Stimulated activated CD8-positive, alpha-beta memory T cell treated with anti-CD3 and anti-CD28 coated beads, Interleukin-7, amount 100 ng/mL, for 1 hour (primary cell): ENCODE measurements at places on chromosomes 5 and 9.

GRCh38 chr9:137320555-137321384 is 18.7 kb upstream of the NRARP start:
- no peak for DNase-seq

DNA sequence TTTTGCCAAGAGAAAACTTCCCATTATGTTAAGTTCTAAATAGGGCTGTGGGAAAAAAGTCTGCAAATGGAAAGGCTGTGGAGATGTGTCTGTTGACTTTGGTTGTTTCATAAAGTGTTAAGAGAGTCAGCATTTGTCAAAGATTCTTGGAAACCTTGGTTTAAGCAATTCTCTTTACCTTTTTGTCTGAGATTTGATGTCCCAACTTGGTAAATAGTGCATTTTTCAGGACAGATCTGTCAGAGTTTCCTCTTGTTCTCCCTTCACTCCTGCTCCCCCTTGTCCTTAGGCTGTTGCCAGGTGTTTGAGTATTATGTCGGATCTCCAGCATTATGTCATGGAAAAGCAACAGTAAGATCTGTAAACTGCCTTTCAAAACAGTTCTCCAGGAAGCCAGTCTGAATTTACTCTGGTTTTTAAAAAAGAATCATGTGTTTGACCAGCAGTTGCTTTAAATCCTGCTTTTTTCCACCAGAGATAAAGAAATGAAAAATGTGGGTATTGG is 79.1 kb upstream of the ADAMTSL1 start:
- no peak for DNase-seq

DNA sequence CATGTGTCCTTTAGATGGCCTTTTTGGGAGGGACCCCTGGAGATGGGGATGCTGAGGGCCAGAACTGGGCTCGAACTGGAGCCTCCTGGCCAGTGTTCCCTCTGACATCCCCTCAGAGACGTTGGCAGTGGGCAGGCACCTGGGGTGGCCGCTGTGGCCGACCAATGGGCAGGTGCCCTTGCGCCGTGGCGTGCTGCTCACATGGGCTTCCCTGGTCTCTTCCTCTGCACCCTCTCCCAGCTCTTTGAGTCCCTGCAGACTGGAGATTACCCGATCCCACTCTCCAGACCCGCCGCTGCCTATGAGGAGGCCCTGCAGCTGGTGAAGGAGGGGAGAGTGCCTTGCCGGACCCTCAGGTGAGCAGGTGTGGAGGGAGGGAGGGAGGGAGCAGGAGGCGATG is 19.9 kb upstream of the DOLPP1 start:
- no peak for DNase-seq

GRCh38 chr9:17589771-17590170 is 10.9 kb downstream of the SH3GL2 start:
- DNase-seq = no peak

DNA sequence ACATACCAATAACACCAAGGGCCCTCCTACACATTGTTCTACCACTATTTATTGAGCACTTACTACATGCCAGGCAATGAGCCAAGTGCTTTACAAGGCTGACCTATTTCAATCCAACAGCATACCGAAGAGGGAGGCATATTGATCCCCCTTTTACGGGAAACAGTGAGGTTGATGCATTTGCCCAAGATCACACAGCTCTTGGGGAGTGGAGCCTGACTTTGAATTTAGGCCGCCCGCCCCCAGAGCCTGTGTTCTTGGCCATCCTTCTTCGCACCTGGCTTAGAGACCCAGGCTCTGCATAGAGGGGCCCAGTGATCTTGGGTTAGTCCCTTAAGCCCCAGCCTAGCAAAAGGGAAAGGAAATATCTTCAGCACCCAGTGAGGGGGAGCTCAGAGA is 158.1 kb upstream of the IER5L start:
- no peak for DNase-seq

DNA sequence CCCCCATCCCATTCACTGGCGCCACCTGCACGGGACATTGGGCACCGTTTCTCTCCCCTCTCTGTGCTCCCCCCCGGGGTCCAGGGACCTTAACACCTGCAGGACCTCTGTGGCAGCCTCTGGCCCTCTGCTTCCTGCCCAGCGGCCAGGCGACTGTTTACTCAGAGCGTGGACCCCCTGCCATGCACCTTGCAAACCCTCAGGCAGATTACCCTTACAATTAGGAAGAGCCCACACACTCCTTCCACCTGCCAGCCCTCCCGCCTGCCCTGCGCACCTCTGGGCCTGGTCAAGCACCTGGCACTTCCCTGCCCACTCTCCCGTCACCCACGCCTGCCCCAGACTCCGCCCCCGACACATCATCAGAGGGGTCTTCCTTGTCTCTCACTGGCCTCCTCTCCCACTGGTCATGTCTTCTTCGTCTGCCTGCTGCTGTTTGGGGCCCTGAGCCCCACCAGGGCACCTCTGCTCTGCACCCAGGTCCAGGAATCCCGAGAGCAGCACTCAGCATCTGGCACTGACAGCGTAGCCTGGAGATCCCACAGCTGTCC is 281.3 kb upstream of the IRX4 start:
- DNase-seq = no peak

- no peak for DNase-seq
Observed at GRCh38 chr9:76417394-76417793, 23.2 kb upstream of the RFK start.

- DNase-seq = no peak
Observed at GRCh38 chr9:91060520-91061343, 259.1 kb downstream of the SYK start.

- DNase-seq = no peak
Observed at GRCh38 chr5:73828465-73828864, 202.5 kb downstream of the ARHGEF28 start.

DNA sequence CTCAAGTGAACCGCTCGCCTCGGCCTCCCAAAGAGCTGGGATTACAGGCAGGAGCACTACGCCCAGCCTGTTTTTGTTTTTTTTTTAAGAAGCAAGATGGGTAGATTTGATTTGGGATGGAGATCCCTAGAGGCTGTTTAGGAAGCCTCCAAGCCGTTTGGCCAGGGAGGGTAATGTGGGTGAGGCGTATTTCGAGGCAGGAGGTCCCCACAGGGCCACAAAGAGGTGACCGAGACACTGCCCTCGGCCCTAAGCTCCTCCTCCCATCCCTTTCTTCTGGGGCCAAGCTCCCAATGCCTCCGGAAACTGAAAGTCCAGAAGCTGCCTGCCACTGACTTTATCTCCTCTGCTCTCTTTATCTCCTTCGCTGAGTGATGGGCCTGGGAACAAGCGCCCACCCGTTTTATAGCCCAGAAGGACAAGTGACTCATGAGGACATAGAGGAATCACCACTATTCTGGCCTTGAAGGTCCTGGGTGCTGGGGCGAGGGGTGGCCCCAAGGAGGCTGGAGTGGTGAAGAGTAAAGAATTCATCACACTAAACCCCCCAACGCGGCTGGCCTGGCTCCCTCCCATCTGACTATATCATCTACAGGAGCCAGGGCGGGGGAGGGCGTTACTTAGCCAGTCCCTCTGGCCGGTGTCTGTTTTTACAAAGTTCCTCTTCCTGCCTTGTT is 2.0 kb upstream of the RALGDS start:
- no peak for DNase-seq

- DNase-seq = no peak
Observed at GRCh38 chr5:54860321-54860720, 125.1 kb downstream of the ESM1 start.

- no peak for DNase-seq
Observed at GRCh38 chr5:63825984-63826383, 136.3 kb downstream of the HTR1A start.
